Astrocyte of the spinal cord (primary cell): ENCODE measurements at places on chromosomes 11 and 22.

- DNase-seq, result no peak
Measured at GRCh38 chr22:44440224-44441160, 57.5 kb downstream of the RTL6 start.

- DNase-seq, result no peak
Measured at GRCh38 chr11:131465746-131466145, 95.3 kb downstream of the NTM start.

GRCh38 chr22:25827415-25827814 is 85.4 kb downstream of the MYO18B start:
- DNase-seq, result no peak

DNA sequence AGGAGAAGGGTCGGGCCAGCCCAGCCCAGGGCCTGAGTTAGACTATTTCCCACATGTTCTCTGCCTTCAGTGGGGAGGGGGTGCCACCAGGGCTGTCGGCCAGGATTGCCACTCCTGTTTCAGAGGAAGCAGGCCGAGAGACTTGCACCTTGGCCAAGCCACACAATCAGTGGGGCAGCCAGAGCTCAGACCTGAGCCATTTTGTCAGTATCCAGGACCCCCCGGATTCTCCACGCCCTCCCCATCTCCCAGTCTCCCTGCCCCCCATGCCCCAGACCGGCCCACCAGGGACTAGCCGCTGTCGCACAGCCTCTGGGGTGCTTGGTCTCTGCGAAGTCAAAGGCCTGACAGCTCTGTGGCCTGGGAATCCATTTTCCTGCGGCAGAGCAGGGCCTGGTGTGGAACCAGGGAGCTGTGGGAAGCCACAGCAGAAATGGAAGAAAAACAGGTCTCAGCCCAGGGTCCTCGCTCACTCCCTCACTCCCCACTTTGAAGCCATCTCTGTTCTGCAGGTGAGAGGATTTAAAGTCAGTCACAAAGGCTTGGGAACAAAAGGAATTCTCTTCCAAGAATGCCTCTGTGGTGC is 25.5 kb upstream of the MGAT3 start:
- DNase-seq, result no peak

DNA sequence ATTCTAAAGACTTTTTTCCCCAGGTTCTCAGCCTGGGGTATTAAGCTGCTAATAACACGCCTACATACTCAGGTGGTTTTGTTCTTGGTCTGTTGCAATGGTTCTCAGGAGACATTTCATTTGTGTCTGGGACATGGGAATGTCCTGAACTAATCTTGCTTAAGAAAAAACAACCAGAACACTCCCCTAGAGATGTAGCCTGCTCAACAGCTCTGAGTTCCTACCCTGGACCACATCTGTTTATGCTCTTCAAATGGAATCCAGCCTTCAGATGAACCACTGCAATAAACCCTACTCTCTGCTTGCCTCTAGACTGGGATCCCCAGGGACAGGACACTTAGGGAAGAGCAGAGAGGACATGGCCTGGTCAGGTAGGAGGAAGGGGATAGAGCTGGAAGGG is 29.9 kb downstream of the RELT start:
- no peak for DNase-seq

GRCh38 chr22:50274311-50274710 is 4.1 kb upstream of the MAPK11 start:
- DNase-seq, result peak; percentile 53

DNA sequence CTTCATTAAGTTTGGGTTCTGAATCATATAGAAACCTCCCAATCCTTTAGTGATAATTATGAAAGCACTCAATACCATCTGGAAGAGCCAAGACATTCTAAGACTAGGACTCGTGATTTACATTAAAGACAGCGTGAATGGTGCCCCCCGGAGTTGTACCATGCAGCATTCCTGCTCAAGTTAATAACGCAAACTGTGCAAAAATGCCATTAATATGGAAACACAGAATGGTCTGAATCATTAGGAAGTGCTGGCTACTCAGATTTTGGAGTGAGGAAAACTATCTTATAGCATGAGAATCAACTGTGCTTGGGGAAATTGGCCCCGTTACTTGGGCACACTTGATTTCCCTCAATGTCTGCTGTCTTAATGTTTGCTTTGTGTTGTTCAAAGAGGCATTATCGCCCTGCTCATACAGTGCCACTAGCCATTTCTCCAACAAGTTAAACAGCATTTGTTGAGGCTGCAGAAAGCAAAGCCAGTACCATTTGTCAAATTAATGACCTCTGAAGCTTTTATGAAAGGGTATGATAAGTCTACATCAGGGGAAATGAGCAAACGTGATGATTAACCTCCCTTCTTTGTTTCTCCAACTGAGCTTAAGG is 18.5 kb upstream of the TPH1 start:
- DNase-seq, result no peak

DNA sequence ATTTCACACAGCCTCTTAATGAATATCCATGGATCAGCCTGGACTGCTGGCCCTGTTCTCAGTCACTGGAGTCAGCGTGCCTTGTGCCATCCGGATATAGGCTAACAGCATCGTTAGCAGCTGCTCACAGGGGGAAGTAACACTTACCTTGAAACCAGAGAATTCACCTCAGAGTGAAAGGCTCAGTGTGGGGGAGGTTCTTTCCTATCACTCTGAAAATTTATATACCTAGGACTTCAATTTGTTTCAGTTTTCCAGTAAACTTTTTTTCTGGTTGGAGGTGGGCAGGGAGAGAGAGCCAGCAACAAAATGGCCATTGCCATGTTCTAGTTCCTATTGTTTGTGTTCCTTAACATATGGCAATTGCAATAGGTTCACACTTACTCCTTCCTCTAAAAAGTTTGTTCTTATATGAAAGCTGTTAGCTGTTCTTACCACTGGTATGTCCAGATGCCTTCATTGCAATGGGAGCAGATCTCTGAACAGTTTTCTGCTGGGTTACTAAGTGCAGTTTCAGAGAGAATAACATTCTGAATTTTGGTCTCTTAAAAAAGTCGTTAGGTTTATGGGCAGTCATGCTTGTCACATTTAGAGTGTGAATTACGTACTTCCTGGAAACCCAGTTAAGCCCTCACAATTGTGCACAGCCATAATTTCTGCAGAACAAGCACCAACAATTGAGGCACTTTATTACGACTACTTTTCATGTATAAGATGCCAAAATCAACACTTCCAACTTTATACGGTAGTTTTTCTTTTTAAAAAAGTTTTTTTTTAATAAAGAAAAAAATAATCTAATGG is 247.6 kb downstream of the CADM1 start:
- DNase-seq, result no peak

DNA sequence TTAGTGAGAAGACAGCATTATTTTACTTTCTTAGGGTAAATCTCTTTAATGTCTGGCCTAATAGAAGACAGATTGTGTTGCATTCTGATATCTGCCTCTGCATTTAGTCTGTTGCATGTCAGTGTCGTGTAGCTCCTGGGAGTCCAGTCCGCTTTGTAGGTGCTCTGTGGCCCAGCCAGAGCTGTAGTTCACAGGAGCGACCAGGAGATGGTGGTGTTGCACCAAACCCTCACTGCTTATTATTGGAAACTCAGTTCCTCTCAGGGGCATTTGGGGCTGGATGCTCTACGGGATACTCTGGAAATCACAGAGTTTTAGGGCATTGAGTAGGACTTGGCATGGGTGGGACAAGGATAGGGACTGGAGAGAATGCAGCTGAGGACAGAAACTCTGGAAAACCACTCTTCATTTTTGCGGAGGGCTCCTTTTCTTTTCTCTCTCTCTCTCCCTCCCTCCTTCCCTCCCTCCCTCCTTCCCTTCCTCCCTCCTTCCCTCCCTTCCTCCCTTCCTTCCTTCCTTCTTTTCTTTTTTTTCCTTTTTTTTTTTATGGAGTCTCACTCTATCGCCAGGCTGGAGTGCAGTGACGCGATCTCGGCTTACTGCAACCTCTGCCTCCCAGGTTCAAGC is 21.7 kb downstream of the MIAT start:
- DNase-seq, result peak; percentile 77

DNA sequence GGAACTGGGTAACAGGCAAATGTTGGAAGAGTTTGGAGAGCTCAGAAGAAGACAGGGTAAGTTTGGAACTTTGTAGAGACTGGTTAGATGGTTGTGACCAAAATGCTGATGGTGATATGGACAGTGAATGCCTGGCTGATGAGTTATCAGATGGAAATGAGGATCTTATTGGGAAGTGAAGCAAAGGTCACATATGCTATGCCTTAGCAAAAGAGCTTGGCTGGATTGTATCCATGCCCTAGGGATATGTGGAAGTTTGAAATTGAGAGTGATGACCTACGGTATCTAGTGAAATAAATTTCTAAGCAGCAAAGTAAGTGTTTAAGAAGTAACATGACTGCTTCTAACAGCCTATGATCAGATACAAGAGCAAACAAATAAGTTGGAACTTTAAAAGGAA is 17.8 kb downstream of the BBOX1 start:
- DNase-seq, result no peak

- DNase-seq, result no peak
Measured at GRCh38 chr11:61418136-61418535, 11.6 kb downstream of the CPSF7 start.

- no peak for DNase-seq
Measured at GRCh38 chr11:17471501-17471900, 5.1 kb downstream of the ABCC8 start.

DNA sequence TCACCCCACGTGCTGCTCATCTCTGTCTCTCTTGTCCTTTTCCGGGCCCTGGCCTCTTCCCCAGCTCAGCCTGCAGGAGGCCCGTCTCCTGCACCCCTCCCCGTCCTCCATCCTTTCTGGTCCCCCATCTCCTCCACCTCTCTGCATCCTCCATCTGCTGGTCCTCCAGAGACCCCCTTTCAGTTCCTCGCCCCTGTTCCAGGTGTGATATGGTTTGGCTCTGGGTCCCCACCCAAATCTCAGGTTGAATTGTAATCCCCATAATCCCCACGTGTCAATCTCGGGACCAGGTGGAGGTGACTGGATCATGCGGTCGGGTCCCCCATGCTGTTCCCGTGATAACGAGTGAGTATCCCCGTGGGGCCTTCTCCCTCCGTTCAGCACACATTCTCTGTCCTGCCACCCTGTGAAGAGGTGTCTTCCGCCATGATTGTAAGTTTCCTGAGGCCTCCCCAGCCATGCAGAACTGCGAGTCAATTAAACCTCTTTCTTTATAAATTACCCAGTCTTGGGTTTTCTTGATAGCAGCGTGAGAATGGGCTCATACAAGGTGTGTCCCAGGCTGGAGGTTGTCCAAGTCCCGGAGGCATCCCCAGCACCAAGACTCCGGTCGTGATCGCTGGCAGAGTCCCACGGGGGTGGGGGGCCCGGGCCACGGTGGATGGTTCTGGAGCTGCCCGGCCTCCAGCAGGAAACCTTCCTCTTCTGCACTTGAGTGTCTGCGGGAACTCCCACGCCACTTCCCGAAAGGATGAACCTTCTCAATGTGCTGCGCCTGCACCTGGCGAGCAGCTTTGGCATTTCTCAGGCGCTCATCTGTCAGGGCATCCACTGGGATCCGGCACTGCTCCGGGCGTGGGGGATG is 29.0 kb upstream of the TOLLIP start:
- DNase-seq, result no peak

DNA sequence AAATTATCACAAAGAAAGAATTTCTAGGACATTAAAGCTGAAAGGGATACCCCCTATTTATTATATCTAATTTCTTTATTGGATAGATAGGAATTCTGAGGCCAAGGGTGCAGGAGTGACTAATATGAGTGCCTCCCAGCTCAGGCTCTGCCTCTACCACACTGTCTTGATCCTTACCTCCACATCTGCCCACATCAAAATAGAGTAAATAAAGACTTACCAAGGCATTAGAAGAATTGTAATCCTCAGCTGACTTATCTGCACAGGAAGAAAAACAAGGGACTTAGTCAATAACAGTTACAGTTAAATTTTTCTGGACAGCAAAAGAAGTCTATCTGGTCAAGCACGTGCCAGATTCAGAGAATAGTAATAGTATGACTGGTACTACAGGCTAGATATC is 72.6 kb upstream of the GDPD4 start:
- DNase-seq, result peak; percentile 31

- no peak for DNase-seq
Measured at GRCh38 chr11:118175993-118176777, at the start of gene SCN2B. Gene SCN2B (minus strand): TSS chr11:118176639. CDS start chr11:118176431, 208 bp downstream.

- DNase-seq, result no peak
Measured at GRCh38 chr22:27300536-27301285, 500.8 kb downstream of the MN1 start.

DNA sequence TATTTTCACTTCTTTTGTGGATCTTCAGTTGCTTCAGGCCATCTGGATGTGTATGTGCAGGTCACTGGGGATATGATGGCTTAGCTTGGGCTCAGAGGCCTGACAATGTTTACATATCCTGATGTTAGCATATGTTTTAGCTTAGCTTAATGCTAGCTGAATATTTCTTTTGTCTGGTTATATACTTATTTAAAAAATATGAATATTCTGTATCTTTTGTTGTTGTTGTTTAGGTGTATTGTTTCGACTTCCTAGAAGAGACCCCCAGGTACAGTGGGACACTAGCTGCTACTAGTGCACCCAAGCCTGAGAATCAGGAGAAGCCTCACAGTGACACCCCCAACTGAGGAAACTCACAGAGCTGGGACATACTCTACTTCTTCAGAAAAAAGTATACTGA is at the start of gene KDM4E:
KDM4E (plus strand) TSS at position 301 of the 400 bp plus-strand sequence. CDS start 300 bp downstream, outside the sequence.
- no peak for DNase-seq
